Heart right ventricle (tissue), 16 donors: ENCODE measurements at places on chromosomes 16 and 17. TPM values are rescaled to one million over a fixed set of nuclear protein-coding genes. Genes with fewer than 3 reads are reported as not detected.
A peak's percentile ranks its signal among the peaks of the same experiment; 100 is the strongest.

DNA sequence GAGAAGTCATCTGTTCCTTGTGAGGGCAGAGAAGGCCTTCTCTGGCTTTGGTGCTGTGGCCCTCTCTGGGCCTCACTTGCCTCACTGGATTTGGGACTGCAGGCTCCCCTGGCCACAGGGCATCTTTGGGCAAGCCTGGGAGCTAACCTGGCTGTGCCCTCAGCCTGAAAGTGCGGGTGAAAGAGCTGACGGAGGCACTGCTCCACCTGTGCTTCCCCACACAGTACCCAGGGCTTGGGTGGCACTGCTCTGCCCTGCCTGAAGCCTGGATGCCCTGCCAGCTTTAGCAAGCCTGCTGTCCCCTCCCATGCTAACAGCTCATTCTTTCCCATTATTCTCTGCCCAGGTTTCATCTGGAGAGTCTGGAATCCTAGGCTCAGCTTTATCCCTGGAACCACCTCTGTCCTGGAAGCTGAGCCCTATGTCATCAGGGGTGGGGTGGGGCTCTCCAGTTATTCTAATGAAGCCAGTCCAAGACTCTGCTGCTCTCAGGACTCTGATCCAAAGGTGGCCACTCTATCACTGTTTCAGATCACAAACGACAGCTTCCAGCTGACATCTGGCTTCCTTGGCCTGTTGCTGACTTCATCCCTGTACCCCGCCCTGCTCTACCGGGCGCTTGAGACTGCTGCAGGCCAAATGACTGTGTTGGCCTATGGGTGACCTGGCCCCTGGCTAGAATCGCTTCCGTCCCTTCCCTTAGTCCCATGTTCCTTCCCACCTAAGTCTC lies 29.3 kb downstream of the HIC1 start:
- DNase-seq = peak; percentile 65

GRCh38 chr17:28488533-28489276 lies 15.3 kb downstream of the SLC13A2 start:
- DNase-seq = no peak

DNA sequence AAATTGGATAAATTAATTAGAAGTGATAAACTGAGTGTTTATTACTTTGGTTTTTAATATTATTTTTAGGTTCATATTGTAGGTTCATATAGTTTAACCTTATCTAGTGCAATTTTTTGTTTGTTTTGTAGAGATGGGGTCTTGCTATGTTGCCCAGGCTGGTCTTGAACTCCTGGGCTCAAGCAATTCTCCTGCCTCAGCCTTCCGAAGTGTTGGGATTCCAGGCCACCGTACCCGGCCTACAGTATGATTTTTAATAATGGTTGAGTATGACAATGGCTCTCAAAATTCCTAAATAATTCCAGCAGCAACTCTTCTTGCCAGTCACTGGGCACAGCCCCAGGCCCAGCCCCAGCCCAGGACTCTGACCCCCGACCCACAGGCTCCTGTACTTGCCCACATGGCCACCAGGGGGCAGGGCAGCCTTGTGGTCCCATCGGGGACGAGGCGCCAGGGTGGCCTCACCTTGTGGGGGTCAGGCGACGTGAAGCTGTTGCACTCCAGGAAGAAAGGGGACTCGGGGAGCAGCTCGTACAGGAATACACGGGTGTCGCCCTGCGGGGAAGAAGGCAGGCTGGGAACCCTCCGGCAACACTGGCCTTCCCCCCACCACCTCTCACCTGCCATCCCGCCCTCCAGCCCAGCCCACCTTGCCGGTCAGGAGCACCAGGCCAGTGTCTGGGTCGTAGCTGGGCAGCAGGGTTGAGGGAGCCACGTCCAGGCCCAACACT lies 7.9 kb upstream of the PAM16 start:
- DNase-seq = peak; percentile 78

- DNase-seq = no peak
Measured at GRCh38 chr17:6571452-6571781, 15.1 kb upstream of the PITPNM3 start.

PRSS21 gene
- not detected for total RNA-seq

- DNase-seq = no peak
Measured at GRCh38 chr17:45847747-45848146, 3.1 kb downstream of the SPPL2C start.

DNA sequence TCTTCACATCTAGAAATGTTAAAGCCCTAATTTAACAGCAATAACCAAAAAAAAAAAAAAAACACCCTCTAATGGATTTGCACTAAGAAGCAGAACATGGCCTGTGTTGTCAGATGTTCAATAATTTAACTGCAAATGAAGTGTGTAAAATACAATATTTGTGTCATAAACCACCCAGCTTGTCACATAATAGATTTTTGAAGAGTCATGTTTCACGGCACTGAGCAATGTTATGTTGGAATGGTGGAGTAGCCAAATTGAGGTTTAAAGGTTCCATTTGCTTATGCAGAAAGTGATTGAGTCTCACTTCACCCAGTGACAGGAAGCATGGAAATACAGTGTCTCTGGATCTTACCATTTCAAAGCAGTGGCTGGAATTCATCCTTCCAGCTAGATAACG lies 173.2 kb upstream of the XYLT1 start:
- DNase-seq = no peak

DNA sequence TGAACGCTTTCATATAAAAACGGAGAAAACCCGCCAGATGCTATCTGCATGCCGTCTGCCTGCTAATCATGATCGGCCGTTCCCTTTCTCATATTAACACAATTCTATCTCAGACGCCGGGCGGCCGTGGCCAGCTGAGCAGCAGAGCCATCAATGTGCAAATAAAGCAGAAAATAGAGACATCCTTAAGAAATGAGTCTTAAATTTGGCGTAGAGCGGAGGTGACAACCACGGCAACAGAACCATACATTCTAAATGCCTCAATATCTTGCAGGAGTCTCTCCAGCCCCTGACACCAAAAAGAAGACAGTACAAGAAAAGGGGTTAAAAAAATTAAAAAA lies 2.7 kb upstream of the IRX5 start:
- no peak for DNase-seq

DNA sequence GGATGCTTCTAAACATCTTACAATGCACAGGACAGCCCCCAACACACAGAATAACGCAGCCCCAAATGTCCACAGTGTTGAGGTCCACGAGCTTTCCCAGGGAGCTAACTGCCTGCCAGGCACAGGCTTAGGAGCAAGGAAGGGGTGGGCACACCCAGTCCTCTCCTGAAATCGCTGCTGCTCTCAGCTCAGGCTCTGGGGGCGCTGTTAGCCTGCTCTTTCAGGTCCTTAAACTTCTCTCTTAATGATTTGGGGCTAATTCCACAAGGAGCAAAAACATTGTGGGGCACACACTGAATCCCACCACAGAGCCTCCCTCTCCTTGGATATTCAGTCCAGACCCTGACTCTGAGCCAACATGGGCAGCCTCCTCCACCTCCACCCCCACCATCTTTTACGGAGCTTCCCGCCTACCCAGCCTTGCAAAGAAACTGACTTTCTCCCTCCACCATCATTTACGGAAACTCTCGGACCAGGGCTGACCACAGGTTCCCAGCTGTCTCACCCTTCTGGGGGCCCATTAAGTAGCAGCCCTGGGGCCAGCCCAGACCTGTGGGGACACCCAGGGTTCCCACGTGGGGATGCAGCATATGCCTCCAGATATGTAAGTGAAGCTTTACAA lies 1.1 kb downstream of the CD300H start:
- no peak for DNase-seq

DNA sequence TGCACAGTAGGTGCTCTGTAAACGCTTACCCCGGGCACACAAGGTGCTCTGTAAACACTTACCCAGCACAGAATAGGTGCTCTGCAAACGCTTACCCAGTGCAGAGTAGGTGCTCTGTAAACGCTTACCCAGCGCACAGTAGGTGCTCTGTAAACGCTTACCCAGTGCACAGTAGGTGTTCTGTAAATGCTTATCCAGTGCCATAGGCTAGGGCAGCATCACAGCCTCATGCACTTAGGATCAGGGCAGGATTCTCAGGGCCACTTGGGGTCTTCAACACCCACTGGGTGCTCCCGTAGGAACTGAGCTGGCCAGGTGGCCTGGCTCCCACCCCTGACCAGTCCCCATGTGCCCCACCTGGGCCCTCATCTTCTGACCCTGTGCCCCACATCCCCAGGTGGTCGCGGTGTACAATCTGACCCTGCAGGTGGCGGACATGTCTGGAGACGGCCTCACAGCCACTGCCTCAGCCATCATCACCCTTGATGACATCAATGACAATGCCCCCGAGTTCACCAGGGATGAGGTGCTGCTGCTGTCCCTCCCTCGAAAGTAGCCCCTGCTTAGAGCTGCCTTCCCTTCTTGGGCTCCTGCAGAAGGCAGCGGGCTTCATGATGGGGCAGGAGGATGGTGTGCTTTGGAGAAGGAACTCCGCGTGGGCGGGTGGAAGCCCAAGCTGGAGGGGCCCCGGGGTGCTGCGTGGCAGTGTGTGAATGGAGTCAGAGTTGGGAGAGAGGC lies 13.1 kb downstream of the SLC22A31 start:
- DNase-seq = no peak

DNA sequence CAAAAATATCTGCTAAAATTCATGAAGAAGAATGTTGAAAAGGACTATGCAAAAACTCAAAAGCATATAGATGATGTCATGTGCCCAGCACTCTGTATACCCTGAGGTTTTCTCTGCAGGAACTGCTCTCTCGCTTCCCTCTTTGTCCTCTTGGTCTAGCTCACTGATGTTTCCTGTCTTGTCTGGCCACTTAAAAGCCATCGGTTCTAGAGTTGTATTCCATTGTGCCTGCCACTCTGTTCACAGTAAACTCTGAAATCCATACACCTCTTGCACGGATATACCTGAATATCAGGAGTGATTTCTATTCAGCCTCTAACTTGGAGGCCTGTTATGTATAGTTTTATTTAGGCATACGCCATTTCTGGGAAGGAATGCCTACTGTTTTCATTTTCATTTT lies 101.0 kb upstream of the CNTNAP4 start:
- DNase-seq = no peak

HEATR9 gene
- total RNA-seq = not detected

GRCh38 chr16:72923757-72924156 lies 124.2 kb downstream of the ZFHX3 start:
- DNase-seq = no peak

GRCh38 chr17:704111-704864 lies 10.4 kb downstream of the VPS53 start:
- no peak for DNase-seq

NOXO1 gene
- not detected for total RNA-seq
